M059J (cell line): ENCODE measurements at places on chromosomes 1 and 21.

DNA sequence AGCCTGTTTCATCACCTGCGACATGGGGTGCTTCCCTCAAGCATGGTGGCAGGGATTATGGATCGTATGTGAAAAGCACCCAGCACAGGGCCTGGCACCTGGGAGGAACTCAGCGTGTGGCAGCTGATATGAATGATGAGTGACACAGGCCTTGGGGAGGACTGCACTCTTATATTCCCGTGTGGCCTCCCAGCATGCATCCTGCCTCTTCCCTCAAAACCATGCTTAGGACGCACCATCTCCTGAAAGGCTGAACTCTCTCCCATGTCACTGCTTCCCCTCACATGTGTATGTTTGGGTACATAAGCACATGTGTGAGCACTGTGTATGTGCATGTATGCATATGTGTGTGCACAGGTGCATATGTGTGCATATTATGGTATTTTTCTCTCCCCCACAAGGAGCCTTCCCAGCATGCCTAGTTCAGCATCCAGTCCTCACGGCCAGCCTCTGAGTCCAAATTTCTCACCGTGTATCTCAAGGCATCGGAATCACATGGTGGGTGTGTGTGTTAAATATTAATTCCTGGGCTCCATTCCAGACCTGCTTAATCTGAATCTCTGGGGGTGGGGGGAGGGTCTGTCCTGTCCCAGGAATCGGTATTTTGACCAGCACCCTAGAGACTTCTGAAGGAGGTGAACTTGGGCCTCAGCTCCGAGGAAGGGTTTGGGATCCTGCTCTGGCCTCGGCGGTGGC lies 12.8 kb downstream of the MYOM3 start:
- DNase-seq: no peak

DNA sequence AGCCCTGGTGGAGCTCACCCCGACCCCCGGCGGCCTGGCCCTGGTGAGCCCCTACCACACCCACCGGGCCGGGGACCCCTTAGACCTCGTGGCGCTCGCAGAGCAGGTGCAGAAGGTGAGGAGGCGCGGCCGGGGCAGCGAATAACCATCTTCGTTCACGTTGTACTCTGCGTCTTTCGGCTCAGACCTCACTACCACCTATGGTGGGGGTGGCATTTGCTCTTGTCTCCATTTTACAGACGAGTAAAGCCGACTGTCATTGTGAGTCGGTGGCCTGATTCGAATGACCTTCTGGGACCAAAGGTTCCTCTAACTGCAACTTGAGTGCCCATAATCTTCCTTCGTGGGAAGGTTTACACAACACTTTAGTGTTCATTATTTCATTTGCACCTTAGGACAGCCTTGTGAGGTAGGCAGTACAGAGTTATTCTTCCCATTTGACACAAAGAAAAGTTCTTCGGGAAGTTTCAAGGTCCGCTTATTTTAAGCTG lies 506 bp downstream of the C1orf50 start:
- no peak for DNase-seq

GRCh38 chr21:41168391-41169257 lies 664 bp downstream of the BACE2 start:
- DNase-seq: peak; percentile 86

DNA sequence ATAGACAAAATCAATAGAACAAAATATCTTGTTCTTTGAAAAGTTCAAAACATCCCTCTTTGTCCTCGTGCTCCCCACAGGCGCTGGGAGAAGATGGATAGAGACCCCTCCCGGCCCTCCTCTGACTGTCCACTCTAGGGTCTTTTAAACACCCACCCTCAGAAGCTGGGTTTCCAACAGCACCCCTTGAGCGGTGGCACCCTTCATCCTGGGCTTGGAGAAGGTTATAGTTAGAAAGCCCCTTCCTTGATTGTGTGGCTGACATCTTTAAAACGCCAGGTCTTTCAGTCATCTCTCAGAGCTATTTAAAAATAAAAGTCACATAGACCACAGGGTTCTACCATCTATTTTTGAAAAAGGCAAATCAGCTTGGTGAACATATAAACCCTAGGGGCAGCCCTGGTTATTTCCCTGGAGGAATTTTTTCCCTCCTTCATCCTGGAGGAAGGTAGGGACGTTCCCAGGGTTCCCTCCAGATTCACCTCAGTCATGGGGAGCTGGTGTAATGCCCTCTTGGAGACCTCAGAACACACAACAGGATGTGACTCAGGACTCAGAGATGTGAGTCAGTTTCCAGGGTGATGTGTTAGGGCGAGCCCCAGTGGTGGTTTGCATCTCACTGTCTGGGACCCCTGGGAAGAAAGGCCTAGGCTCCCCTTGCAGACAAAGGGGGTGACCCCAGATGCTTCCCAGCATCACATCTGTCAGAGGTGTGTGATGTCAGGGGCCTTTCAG lies 138.5 kb downstream of the CLIC6 start:
- peak; percentile 100 for DNase-seq

DNA sequence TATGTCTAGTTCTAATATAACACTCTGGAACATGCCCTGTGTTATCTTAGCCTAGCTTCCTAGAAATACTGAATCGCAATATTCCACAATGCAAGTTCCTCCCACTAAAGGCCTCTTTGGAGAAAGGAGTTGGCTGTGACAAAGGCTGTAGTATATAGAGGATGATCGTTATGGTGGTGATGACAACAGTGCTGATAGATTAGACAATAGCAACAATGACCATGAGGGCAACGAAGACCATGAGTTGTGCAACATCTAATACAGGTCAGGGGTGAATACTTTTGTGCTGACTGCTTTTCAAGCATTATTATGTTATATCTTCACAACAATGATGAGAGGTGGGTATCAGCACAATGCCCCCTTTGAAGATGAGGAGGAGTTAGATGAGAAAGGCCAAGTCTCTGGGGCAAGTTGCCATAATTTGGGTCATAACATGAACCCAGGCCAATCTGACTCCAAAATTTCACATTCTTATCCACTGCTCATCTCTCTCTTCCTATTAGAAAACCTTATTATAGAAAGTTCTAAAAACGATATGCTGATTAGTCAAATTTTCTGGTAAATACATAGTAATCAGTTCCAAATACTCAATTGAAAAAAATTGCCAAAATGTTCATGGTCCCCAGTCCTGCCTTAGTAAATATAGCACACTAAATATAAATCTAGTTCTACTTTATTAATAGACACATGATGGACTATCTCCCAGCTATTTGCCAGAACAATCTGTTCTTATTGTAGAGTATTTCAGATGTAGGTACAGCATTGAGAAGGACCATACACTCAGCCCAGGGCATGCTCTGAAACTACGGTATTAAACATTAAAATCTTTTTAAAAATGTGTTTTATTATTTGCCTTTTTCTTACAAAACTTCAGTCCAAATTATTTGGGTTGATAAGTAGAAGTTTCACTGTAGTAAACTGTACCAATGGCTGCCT lies 37.5 kb downstream of the HIVEP3 start:
- DNase-seq: no peak

GRCh38 chr1:192604979-192605620 lies 29.5 kb downstream of the RGS1 start:
- peak; percentile 77 for DNase-seq

DNA sequence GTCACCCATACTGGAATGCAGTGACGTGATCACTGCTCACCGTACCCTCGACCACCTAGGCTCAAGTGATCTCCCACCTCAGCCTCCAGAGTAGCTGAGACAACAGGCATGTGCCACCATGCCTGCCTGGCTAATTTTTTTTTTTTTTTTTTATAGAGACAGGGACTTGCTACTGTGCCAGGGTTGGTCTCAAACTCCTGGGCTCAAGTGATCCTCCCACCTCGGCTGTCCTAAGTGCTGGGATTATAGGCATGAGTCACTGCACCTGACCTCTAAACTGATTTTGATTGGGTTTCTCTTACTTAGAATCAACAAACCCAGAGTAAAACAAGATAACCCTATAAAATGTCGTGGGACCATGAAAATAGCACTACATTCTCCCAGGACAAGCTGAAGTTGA lies 112.0 kb downstream of the UBE2U start:
- peak; percentile 44 for DNase-seq

GRCh38 chr1:81029266-81029665 lies 771.5 kb upstream of the ADGRL2 start:
- DNase-seq: no peak
